SHP77 treated with DMSO at 0.1 percent for 48 hours (cell line): ENCODE measurements at places on chromosomes 4 and X.

DNA sequence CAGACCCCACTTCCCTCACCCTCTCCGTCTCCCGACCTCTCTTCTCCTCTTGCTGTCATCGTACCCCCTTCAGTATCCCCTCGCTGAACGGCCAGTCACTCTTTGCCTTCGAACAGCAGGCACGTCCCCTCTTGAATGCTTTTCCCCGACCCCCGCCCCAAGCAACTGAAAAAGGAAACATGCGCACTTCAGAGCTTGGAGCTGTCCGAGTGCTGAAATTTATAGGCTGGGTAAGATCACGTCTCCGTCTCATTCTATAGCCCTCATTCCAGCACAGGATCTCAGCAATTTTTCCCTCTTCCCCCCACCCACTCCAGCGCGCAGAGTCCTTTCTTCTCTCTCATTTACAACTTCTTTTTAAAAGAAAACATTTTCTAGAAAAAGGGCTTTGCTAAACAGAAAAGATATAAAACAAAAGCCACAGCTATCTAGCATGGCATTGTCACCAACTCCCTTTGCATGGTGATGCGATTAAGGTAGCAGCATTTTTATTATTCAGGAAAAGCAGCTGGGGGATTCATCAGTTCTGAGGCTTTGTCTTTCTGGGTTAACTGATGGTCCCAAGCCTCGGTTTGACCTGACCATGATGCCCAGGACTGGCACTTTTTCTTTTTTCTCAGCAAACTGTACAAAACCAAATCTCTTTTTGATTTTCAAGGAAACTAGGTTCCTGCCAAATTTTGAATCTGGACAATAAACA lies at the start of gene GLRA2:
Gene GLRA2, plus strand, starts transcription at position 247 of the 700 bp plus-strand sequence. CDS start 522 bp downstream, outside the sequence.
- DNase-seq = no peak

- no peak for DNase-seq
Measured at GRCh38 chr4:103478734-103479133, 241.1 kb downstream of the TACR3 start.

DNA sequence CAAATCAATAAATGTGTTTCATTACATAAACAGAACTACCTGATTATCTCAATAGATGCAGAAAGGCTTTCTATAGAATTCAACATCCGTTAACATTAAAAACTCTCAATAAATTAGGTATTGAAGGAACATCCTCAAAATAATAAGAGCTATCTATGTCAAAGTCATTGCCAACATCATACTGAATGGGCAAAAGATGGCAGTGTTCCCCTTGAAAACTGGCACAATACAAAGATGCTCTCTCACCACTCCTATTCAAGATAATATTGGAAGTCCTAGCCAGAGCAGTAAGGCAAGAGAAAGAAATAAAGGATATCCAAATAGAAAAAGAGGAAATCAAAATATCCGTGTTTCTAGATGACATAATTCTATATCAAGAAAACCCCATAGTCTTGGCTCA lies 466.4 kb downstream of the MAGEE1 start:
- DNase-seq = no peak

- DNase-seq = no peak
Measured at GRCh38 chr4:107922486-107923473, 8.6 kb upstream of the CYP2U1 start.

- no peak for DNase-seq
Measured at GRCh38 chr4:139286186-139286698, 6.2 kb upstream of the MGARP start.

DNA sequence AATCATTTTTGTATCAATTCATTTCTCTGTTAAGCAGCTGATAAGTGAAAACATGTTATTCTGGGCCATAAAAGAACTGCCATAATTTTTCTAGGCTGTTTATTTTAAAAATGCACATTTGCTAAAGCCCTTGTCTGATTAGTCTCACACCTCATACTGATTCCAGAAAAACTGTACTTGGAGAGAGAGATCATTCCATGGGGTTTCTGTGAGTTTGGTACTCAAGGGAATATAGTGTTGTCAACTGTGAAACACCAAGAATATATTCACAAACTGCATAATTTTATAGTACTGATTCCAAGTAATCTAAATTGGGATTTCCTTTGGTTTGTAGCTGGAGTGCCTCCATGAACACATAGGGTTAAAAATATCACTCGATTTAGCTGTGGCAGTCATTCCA lies 547.6 kb downstream of the RPA4 start:
- no peak for DNase-seq

DNA sequence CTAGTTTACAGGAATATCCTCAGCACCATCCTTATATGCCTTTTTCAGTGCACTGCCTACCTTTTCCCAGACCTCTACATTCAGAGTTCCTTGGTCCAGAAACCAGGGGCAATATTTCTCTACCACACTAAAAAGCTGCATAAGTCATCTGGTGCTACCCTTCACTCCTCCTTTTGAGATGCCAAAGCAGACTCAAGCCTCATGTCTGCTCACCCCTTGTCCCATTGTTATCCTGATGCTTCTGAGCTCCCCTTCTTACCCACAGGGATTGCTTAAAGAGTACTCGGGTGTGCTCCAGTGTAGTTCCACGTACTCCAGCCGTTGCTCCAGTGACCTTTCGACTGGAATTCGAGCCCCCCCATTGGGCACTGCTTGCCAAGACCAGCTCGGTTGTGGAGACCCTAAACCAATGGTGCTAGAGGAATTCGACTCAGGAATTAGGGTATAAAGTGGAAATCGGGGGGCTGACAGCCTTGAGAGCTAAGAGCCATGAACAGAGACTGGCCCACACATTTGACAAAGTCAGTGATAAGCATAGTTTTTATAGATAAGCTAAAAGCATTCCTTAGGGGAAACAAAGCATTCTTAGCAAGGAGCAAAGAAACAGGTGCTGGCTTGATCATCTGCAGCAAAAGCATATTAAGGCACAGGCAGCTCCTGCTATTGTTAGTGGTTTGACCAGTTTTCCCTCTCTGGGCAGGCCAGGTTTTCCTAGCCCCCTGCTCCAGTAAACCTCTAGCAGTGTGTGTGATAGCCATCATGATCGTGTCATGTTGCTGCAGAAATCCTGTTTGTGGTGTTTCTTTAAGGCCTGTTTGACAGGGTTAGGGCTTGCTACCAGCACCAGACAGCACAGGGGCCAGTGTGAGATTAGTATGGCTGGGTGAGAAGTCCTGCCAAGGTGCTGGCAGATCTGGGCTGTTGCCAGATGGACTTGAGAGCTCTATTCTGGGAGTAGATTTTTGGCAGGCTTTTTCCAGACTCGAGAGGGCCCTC lies 57.5 kb upstream of the WDR1 start:
- DNase-seq = no peak

DNA sequence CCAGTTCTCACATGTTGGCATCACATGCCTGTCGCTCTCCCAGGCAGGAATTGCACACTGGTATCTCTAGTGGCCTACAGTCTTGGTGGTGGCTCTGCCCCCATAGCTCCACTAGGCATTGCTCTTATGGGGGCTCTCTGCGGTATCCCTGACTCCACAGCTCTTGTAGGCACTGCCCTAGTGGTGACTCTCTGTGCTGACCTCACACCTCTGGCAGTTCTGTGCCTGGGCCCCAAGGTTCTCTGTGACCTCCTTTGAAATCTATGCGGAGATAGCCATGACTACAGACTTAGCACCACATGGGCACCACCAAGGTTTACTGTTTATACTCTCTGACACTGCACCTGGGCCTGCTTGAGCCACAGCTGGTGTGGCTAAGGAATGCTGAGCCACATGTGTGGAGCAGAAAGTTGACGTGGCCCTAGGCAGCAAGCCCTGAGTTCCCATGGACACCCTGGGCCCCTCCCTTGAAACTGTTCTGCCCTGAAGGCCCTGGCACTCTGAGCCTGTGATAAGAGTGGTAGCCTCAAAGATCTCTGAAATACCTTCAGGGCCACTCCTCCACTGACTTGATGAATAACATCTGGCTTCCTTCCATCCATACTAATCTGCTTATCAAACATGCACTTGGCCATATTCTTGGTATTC lies 8.0 kb downstream of the SLC9B1 start:
- DNase-seq = no peak

DNA sequence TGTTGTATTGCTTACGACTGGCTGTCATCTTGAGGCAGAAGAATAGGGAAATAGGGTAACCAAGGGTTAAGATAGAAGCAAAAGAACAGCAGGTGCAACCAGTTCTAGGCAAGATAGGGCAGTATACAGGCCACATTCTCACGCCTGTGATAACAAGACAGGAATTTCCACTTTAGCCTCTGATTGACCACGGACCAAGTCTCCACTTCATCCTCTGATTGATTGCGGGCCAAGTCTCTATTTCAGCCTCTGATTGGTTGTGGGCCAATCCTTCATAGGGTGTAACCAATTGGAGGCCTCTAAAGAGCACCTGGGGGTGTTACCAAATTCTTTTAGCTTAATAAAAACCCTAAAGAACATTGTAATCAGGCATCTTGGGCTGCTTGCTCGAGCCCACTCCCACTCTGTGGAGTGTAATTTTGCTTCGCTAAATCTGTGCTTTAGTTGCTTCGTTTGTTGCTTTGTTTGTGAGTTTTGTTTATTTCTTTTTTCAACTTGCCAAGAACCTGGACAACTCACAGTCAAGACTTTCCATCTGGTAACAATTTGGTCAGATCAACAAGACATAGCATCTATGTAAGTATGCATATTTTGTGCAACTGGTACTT lies 8.7 kb upstream of the TBC1D9 start:
- DNase-seq = no peak

- no peak for DNase-seq
Measured at GRCh38 chr4:137749466-137749865, 217.2 kb upstream of the PCDH18 start.

- DNase-seq = no peak
Measured at GRCh38 chr4:168831585-168831918, 178.5 kb downstream of the CBR4 start.

GRCh38 chrX:154595559-154596249 lies 10.8 kb downstream of the CTAG1A start:
- DNase-seq = no peak

DNA sequence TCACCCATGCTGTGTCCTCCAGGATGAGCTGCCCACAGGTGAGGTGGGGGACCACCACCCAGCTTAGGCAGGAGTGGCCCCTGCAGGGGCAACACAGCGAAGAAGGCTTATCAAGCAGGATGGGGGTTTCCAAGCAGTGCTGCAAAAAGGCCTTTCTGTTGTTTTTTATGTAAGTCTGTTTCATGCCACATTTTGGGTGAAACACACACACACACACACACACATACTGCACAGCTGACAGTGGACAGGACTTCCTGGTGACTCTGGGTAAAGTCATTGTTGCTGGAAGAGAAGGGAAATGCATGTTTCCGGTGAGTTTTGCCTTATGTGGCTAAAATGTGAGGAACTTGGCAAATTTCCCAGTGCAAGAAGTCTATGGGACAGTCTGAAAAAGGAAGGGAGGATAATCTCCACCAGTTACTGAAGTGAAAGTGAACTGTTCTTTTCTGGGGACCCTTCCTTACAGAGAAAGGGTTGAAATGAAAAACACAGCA lies 119.2 kb downstream of the IRF2 start:
- no peak for DNase-seq

GRCh38 chrX:54452920-54453319 lies 12.7 kb downstream of the TSR2 start:
- DNase-seq = peak; percentile 24

- no peak for DNase-seq
Measured at GRCh38 chr4:103397541-103397940, 199.4 kb upstream of the CENPE start.

DNA sequence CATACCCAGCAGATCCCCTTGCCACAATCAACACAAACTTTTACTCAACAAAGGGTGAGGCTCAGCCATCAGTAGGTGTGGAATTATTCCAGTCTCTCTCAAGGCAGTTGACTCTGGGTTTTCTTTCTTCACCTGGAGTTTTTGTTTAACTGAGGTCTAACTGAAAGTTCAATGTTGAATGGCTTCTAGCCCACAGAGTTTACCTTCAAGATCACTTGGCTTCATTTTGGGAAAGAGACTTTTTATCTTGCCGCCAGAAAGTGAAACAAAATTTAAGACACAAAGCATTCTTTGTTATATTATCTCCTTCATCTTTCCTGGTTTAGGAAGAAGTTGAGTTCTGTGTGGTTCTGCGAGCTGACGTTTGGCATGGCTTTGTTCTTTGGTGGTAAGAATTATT lies 83.8 kb upstream of the RASGEF1B start:
- DNase-seq = no peak

DNA sequence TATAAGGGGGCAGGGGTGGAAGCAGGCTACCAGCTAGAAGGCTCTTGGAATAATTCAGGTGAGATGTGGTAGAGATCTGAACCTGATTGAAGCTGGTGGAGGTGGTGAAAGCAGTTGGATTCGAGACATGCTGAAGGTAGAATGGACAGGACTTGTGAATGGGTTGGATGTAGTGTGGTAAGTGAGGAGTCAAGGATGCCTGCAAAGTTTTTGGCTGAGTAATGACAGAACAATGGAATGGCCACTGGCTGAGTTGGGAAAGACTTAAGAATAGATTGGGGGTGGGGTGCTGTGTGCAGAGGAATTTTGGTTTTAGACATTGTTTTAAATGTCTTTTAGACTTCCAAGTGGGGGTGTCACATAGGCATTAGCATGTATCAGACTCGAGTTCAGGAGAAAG lies 33.5 kb downstream of the HPF1 start:
- DNase-seq = no peak

DNA sequence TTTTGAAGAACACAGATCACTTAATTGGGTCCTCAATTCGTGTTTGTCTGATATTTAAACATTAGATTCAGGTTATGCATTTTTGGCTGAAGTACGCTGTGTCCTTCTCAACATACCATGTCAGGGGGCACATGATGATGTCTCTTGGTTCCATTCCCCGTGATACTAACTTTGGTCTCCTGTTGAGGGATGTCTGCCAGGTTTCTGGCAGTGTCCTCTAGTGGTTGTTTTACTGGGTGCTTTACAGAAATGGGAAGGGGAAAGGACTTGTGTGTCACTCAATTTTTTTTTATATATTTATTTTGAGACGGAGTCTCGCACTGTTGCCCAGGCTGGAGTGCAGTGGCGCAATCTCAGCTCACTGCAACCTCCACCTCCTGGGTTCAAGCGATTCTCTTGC lies 58.2 kb downstream of the WWC2 start:
- DNase-seq = no peak

DNA sequence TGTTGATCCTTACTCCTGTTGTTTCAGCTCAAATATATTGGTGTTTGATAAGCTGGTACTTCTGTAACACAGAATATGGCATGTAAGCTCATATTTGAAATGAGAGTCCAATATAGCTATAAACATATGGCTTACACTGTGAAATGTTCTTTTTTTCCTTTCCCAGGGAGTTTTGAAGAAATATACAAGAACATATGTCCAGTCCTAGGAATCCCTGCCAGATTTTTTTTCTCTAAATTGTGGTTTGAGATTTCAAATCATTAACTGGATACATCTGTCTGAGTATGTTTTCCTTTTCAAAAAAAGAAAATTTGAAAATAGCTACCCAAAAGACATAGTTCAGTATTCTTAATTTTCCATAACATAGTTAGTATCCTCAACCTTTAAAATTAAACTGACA lies 60.2 kb downstream of the HMGB2 start:
- no peak for DNase-seq

GRCh38 chr4:1599491-1600210 lies 84.5 kb downstream of the FAM53A start:
- DNase-seq = no peak

GRCh38 chr4:122000849-122001248 lies 49.0 kb upstream of the TRPC3 start:
- no peak for DNase-seq

GRCh38 chr4:121851354-121851753 lies 18.9 kb downstream of the BBS7 start:
- no peak for DNase-seq
